ENCODE measurements at places on chromosomes 6 and 20. TPM values are rescaled to one million over a fixed set of nuclear protein-coding genes. Genes with fewer than 3 reads are reported as not detected.

ISM1 gene
- not detected for polyA plus RNA-seq

ESR1 gene
- 1.6 TPM for polyA plus RNA-seq

ADGRF4 gene
- polyA plus RNA-seq: not detected

KCNQ2 gene
- 3.8 TPM for polyA plus RNA-seq

- peak; percentile 88 for DNase-seq
Observed at GRCh38 chr6:72411872-72412708, 209.8 kb upstream of the KCNQ5 start.

GRCh38 chr20:25989196-25989595 is 292.5 kb upstream of the ZNF337 start:
- DNase-seq: no peak

DNA sequence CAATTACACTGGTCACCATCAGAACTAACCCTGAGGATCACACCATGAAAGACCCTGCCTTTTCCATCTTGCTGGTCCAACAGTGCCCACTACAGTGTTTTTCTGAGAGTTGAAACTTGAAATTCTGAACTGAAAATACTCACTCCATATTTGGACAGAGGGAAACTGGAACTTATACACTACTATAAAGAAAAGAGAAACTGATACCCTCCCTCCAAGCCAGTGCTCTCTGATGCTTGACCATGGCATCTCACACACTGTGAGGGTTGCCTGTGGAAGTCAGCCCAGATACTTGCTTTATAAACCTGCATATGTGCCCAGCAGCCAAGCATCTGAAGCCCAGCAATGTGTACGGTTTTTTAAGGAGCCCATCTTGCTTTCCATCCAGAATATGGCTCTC is 108.7 kb downstream of the FOXA2 start:
- no peak for DNase-seq
